ENCODE measurements at places on chromosomes 3 and 15.

DNA sequence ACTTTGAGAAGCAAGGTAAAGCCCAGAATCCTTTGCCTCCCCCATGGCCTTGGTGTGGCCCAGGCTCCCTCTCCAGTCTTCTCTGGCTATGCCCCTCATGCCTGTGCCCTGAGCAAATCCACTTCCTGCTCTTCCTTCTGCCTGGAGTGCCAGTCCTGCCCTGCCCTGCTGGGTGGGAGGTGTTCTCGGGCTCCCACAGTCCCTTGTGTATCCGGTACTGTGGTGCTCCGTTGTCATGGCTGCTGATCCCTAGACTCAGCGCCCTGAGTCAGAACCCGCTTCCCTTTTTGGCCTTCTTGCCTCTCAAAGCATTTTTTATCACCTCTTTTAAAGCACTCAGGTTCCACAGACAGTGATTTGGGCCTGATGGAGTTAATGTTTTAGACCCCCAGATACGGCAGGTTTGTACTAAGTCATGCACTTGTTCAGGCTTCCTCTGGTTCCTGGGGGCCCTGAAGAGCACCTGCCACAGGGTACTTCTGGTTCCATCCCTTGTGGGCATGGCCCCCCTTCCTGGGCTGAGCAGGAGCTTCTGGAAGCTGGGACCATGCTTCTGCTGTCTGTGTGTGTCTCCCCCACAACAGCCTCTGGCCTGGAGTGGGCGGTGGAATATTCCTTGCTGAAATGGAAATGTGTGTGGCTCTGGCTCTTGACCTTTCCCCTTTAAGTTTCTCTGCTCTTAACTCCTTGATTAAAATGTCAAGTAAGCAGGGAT lies 29.6 kb upstream of the ADAMTS7 start:
- DNase-seq: no peak

- no peak for DNase-seq
Observed at GRCh38 chr3:22980346-22980745, 222.8 kb upstream of the UBE2E2 start.

DNA sequence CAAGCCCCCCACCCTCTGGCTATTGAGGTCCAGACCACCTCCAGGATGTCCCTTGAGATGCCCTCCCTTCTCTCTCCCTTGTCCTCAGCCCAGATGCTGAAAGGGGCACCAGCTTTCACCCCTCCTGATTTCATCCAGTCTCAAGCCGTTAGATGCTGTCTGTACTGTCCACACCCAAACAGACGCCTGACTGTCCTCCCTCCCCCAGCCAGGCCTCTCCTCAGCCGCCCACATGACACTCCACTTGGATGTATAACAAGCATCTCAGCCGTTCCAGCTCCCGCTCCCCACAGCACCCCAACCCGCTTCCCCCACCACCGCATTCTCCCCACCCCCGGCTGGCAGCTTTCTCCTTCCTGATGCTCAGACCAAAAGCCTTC lies 25.0 kb upstream of the CYP11A1 start:
- DNase-seq: no peak

GRCh38 chr15:25770031-25770430 lies 93.1 kb downstream of the ATP10A start:
- DNase-seq: no peak

DNA sequence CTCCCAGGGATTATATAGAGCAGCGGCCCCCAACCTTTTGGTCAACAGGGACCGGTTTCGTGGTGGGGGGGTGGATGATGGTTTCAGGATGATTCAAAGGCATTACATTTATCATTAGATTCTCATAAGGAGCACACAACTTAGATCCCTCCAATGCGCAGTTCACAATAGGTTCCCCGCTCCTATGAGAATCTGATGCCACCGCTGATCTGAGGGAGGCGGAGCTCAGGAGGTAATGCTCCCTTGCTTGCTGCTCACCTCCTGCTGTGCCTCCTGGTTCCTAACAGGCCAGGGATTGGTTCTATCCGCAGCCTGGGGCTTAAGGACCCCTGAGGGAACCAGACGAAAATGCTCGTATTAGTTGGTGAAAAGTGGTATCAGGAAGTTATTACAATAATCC lies 1.3 kb upstream of the HACD2 start:
- DNase-seq: peak; percentile 91

DNA sequence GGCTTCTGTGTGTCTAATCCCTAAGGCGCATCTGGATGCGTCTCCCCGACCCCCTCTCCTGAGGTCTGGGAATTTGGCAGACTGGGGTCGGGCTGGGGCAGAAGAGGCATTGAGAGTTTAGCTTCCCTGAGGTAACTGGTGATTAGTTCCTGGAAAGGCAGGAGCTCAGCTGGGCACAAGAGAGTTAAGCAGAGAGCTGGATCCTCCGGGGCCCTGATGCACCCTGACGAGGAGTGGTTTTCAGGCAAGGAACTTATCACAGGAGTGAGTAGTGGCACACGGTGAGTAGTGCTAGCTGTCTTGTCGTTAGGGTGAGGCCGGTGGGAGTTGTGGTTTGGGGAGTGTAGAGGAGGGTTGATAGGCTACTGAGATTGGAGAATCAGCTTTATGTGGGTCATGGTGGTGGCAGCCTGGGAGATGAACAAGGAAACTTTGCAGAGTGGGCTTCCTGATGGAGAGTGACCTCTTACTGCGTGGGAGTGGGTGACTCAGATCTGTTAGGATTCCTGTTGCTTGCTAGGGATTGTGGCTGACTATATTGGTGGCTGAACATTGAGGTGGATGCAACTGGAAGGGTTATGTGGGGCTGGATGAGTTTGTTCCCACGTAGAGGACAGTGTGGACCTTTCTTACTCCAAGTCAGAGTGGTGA lies 897 bp downstream of the RAD54L2 start:
- no peak for DNase-seq

- DNase-seq: no peak
Observed at GRCh38 chr3:191781044-191781443, 320.1 kb downstream of the PYDC2 start.

- no peak for DNase-seq
Observed at GRCh38 chr3:127991681-127992080, 60.6 kb upstream of the SEC61A1 start.

- no peak for DNase-seq
Observed at GRCh38 chr3:111418391-111418790, 123.6 kb upstream of the CD96 start.

DNA sequence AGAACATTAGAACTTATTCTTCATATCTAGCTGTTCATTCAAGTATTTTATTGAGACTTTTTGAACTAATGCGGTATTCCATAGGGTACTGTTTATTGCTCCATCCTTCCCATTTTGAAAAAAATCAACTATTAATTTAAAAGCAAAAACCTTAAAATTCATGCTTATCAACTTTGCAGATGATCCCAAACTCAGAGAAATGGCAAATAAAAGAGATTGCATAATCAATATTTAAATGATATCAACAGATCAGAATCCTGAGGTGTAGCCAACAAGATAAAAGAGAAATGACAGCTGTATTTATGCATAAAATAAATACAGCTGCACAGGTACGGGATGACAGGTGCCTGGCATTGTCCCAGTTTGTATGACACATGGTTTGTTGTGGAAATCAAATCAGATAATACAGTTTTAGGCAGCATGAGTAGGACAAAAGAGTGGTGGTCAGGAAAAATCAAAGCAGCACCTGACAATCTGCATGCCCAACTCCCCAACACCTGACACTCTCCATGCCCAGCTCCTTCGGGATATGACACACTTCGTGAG lies 42.4 kb upstream of the CMTM8 start:
- no peak for DNase-seq

GRCh38 chr3:61155701-61156292 lies 95.5 kb downstream of the FHIT start:
- DNase-seq: no peak

- DNase-seq: no peak
Observed at GRCh38 chr15:32866454-32867312, 148.9 kb downstream of the GREM1 start.

DNA sequence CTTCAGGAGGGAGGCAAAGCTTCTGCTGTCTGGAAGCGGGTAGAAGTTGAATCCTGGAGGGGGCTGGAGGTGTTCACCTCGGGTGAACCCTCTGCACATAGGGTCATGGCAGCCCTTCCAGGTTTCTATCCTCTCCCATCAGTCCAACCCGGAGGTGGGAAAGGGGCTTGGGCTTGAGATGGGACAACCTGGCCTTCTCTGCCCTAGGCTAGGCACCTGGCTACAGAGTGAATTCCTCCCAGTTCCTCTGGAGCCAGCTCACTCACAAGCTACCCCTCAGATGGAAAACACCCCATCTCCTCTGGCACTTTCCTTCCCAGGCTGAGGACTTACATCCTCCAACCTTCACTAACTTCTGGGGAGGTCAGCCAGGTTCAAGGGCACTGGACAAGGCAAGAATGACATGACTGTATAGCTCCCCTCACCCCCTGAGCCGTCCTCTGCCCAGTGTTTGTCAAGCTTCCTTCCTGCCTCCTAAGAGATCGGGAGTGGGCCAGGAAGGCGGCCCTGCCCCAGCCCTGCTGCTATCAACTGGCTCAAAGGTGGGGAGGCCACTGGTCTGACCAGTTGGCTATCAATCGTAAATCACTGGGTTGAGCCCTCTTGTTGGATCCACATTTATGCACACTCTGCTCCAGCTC lies 45.8 kb downstream of the KLF15 start:
- no peak for DNase-seq

DNA sequence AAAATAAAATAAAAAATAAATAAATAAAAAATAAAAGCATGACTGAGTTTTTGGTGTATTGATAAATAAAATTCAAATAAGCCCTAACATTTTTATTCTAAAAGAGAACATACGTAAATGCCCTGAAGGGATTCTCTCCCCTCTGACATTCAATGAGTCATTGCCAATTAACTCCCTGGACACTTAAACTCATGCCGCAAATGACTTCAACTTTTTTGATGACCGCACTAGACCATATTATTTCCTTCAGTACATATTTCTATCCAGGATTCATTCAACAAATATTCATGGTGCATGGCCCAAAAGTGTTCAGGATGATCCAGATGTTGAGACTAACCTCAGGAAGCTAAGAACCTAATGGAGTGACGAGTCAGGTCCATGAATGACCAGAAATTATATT lies 195.9 kb upstream of the LRRN1 start:
- no peak for DNase-seq
